NCI-H748 treated with DMSO at 0.1 percent for 48 hours (cell line): ENCODE measurements at places on chromosomes 6 and 20.

- DNase-seq = no peak
Measured at GRCh38 chr6:91632308-91632707, 1045.4 kb upstream of the MAP3K7 start.

DNA sequence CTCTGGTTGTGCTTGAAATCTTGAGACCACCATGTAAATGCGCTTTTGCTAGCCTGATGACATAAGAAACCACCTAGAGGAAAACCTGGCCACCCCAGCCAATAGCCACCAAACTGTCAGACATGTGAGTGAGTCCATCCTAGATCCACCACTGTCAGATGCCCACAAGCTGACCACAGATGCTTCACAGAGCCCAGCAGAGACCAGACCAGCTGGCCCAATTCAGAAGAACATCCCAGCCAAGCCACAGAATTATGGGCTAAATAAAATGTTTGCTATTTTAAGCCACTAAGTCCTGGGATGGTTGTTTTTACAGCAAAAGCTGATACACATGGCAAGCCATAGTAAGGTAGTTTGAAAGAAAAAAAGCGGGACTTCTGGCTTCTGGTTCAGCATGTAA lies 425.3 kb downstream of the KIF16B start:
- DNase-seq = no peak

- DNase-seq = peak; percentile 61
Measured at GRCh38 chr6:99614430-99615186, 8.0 kb downstream of the PRDM13 start.

DNA sequence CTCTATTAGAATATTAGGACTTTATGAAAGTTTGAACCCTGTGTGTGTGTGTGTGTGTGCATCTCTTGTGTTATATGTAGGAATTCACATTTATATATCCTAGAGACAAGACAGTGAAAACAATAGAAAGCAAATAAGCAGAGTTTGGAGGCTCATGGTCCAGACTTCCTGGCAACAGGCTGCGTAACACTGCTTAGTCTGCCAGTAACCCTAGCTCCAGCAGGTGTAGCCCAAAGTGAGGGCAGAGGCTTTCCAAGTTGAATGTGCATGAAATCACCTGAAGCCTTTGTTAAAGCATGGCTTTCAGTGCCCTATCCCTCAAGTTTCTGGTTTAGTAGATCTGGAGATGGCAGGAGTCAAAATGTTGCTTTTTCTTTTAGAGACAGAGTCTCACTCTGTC lies 569.9 kb downstream of the KIF16B start:
- no peak for DNase-seq

DNA sequence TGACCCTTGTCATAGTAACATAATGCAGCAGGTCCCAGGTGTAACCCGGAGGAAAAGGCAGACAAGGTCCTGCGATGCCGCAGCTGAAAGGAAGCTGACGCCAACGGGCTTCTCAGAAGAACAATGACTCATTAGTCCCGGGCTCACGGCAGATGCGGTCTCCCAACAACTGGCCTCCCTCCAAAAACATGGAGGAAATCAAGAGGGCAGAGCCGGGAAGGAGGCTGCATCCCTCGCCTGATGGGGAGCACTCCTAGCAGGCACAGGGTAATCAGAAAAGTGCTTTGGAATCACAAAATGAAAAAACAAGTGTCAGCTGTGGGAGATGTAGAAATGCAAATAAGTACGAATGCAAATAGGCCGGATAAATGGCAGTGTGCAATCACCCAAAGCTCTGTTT lies 165.2 kb upstream of the AGPAT4 start:
- peak; percentile 57 for DNase-seq
